ENCODE measurements at places on chromosomes 16 and 17. TPM values are rescaled to one million over a fixed set of nuclear protein-coding genes. Genes with fewer than 3 reads are reported as not detected.

The CCT6B gene
- 3.7 TPM for total RNA-seq

The SLC25A11 gene
- 50.7 TPM for total RNA-seq

The MYH8 gene
- not detected for total RNA-seq

The DRG2 gene
- total RNA-seq, result 62.4 TPM

DNA sequence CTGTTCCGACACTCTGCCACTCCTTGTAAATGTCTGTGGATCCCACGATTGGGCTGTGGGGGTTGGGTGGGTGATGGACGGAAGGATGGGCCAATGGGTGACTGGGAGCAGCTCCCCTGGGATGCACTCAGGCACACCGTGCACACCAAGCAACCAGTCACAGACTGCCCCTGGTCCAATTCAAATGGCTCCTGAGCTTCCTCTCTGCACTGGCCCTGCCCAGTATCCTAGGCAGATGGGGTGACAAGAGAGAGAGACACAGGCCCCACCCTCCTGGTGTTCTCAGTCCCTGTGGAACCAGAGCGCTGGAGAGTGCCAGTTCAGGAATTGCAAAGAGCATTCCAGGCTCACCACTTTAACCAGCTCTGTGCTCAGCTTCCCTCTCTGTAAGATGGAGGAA, 32.8 kb downstream of the BEAN1 start:
- H3K4me3 ChIP-seq, result no peak overlapping the region
- peaks cover 3% of the 10 kb centered on the region for H3K4me1 ChIP-seq
- H3K27me3 ChIP-seq, result no peaks in the 10 kb centered on the region
- no peak overlapping the region for H3K27ac ChIP-seq

DNA sequence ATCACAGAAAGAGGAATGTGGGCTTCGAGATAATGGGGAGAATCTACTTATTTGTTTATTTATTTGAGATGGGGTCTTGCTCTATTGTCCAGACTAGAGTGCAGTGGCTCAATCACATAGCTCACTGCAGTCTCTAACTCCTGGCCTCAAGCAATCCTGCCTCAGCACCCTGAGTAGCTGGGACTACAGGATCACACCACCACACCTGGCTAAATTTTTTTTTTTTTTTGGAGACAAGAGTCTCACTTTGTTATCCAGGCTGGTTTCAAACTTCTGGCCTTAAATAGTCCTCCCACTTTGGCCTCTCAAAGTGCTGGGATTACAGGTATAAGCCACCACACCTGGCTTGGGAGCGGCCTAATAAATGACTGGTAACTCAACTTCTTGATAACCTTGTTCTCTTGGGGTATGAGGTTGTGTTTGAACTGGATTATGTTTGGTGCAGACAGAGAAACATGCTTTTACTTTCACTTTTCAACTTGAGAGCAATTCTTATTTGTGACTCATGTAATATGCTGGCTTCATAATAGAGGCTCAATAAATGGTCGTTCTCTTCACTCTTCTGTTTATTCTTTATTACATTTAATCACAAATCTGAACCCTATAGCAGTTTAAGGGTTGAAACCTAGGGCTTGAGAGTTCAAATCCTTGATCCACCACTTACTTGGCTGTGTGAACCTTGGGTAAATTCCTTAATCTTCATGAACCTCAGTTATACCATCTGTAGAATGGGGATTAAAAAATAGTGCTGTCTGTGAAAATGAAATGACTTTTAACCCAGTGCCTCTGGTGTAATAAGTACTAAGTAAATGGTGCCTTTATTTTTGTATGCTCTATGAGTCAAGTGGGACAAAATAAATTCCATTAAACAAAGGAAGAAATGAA, 129.1 kb upstream of the HS3ST2 start:
- DNase-seq, result no peak
- H3K27ac ChIP-seq, result no peak overlapping the region

DNA sequence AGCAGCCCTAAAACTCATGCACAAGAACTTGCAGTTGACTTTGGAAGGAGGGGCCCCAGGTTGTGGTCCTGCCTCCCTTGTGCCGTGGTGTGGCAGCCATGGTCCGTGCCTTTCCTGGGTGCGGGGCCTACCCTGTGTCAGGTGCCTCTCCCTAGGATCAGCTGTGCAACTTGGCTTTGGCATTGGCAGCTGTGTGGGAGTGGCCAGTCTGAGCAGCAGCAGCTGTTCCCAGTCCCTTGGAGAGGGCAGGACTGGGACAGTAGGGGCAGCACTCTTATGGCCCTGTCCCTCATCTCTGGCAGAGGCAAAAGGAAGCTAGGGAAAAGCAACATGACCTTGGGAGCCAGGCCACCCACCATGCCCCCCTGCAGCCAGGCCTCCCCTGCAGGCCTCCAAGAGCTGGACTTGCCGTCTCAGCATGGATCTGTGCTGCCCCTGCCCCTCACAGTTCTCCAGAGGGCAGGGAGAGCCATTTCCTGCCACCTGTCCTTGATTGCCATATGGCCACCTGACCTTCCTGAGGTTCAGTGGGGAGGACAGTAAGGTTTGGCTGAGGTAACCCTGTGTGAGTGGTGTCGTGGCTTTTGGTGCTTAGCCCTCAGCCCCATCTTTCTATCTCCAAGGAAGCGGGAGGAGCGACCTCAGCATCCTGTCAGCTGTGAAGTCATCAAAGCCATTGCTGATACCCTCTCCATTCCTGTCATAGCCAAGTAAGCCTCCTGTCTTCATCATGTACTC, 15.5 kb upstream of the NFATC3 start:
- H3K27me3 ChIP-seq, result no peaks in the 10 kb centered on the region
- no peak for DNase-seq
- H3K4me3 ChIP-seq, result no peak overlapping the region
- H3K4me1 ChIP-seq, result no peaks in the 10 kb centered on the region

DNA sequence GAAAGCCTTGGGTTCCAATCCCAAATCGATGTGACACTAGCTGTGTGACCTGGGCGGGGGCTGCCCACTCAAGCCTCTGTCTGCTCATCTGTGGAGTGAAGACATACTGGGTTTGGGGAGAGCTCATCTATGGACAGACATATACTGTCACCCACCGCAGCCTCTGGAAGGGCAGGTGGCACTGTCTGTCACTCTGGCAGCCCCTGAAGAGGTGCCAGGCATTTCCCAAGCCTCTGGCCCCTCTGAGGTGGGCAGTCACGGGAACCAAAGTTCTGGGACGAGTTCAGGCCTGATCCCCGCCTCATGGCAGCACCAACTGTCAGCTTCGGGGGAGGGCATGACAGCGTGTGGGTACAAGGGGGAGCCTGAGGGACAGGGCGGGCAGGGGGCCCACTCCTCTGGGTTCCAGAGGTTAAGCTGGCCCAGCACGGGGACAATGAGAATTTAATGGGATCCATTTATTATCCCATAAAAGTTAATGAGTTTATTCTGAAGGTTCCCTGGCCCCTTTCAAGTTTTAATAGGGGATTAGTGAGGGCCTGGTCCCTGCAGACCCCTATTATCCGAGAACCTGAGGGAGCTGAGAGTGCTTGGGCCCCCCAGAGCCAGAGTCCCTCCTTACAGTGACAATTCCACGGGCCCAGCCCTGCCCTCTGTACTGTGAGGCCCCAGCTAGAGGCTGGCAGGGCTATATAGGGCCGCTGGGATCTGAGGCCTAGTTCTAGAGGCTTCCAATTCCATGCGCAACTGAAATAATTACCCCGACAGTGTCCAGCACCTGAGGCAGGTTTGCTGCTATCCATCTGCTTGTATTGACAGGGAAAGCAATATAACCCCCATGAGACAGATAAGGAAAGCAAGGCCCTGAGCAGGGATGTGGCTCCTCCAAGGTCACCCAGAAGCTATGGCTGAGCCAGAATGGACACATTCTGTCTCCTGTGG, 18.8 kb downstream of the SEZ6 start:
- peaks cover 24% of the 10 kb centered on the region for H3K27me3 ChIP-seq
- H3K4me3 ChIP-seq, result no peak overlapping the region
- H3K27ac ChIP-seq, result no peak overlapping the region
- no peak for DNase-seq
- H3K4me1 ChIP-seq, result no peaks in the 10 kb centered on the region

DNA sequence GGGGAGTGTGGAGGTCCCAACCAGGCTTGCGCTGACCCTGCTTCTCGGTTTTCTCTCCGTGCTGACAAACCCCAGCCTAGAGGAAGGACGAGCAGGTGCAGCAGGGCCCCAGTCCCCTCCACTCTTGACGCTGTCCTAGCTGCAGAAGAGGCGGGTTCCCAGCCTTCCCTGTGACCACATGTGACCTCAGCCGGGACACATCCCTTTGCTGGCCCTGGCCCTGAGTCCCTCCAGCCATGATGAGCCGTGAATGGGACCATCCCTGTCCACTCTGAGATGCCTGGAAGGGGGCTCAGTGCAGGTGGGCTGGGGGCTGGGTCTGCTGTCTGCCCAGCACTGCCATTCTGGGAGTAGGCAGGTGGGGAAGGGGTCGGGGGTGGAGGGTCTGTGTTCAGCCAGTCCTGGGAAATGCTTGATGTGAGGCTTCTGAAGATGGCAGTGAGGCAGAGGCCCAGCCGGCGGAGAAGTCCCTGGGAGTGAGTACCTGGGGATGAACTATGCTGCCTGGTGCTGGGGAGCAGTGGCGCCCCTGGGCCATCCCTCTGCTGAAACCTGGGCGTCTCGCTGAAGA, 1.9 kb upstream of the TUBB3 start:
- H3K4me3 ChIP-seq, result no peak overlapping the region
- H3K27ac ChIP-seq, result no peak overlapping the region
- DNase-seq, result no peak

DNA sequence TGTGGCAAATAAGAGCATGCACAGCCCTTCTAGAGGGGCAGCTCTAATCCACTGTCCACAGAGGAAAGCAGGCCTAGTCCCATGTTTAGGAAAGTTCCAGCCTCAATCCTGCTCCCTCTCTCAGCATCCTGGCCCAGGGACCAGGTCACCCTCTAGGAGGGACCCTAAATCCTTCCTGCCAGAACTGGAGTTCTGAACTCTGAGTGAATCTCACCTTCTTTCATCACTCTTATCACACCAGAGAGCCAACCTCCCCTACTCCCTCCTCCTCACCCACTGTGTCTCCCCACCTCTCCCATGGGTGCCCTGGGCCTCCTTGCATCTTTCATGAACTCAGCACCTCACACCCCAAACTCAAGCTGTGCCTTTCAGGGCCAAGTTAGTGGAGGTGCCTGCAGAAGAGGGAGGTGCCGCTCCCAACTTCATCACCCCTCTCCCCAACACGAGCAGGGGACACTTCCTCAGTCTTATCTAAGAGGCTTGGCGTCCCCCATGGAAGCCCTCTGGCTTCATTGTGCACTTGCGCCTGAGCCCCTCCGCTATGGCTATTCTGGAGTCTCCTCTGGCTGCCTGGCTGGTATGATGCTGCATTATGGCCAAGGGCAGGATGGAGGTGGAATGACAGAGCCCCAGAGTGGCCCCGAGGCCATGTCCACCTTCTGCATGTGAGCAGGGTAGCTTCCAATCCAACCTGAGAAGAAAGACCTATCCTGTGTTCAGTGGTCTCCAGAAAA, 31.7 kb downstream of the PIK3R6 start:
- H3K27ac ChIP-seq, result no peak overlapping the region
- no peaks in the 10 kb centered on the region for H3K36me3 ChIP-seq
- H3K27me3 ChIP-seq, result peaks cover 24% of the 10 kb centered on the region
- no peaks in the 10 kb centered on the region for H3K4me1 ChIP-seq
- DNase-seq, result no peak
- H3K4me3 ChIP-seq, result no peak overlapping the region

DNA sequence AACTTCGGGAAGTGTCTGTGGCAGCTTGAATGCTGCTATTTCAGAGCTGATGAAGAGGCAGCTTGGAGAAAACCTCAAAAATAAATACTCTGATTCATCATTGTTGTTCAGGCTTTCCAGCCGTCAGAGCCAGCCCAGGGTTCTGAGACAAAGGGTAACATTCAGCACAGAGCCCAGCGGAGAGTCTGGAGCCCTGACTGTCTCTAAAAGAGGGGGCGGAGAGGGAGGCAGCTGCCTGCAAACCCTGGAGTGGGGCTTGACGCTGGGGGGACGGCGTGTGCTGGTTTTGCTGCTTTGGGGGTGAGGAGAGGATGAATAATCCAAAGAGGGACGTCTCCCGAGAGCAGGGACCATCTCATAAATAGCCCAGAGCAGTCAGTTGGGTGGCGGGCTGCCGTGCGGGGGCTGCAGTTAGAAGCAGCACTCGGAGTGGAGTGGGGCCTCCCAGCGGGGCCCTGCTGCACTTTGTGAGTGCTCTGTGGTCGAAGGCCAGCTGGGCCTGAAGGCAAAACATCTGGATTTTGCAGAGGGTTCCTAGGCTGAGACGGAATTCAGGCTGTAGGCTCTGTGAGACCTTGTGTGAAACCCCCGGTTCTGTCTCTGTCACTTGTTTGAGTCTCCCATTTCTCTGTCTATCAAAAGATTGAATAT, 237.8 kb downstream of the PRKCA start:
- DNase-seq, result no peak
- H3K4me1 ChIP-seq, result peaks cover 9% of the 10 kb centered on the region

DNA sequence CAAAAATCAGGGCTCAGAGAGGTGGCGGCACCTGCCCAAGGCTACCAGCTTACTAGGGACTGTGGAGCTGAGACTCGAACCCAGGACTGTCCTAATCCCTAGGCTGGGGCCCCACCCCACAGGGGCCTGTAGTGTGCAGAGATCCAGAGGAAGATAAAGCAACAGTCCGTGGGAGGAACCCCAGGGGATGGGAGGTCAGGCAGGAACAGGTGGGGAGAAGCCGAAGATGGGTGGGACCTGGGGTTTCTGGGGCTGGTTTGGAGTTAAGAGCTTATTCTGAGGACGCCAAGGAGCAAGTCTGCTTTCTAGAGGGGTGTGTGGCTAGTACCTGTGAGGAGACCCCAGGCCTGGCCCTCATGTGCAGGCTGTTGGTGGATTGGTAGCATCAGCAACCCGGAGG, 14.9 kb downstream of the C16orf74 start:
- H3K27ac ChIP-seq, result no peak overlapping the region
- no peak for DNase-seq
- H3K4me1 ChIP-seq, result peaks cover 9% of the 10 kb centered on the region
- H3K36me3 ChIP-seq, result peaks cover 2% of the 10 kb centered on the region
- H3K27me3 ChIP-seq, result no peaks in the 10 kb centered on the region
- no peak overlapping the region for H3K4me3 ChIP-seq

DNA sequence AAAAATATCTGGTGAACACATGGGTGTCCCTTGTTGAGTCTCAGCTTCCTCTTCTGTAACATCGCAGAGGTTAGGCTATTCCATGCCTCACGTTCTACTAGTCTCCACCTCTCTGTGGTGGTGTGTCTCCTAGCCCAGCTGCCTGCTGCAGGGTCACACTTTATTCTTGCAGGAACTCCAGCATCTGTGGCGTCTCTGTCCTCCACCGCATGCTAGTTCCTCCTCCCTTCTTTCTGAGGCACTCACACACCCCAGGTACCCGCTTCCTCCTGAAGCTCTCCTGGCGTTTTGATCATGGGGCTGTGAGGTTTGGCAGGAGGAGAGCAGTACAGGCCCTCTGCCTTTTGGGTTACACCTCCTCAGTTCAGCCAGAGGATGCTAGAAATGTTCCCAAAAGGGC, 9.9 kb upstream of the TEX2 start:
- H3K4me3 ChIP-seq, result no peak overlapping the region
- peaks cover 13% of the 10 kb centered on the region for H3K27me3 ChIP-seq
- DNase-seq, result no peak
- H3K36me3 ChIP-seq, result no peaks in the 10 kb centered on the region
- no peak overlapping the region for H3K27ac ChIP-seq
